NCI-H1436 treated with DMSO at 0.1 percent for 48 hours (cell line): ENCODE measurements at places on chromosomes 6 and 20.

DNA sequence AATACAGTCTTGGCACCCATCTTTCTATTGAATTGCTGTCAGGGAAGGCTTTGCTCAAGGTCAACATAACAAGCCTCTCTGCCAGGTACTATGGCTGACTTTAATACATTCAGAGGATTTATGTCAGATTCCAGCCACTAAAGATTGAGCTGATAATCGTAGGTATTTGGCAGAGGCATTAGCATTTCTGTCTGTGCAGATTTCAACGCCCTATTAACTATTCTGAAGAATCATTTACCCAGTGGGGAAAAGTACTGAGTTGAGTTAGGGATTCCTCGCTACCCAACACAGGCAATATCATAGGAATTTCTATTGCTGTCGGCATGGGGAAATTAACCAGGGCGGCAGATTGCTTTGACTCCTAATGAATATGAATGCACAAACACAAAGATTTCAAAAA lies 233.7 kb upstream of the SPTLC3 start:
- DNase-seq, result no peak

DNA sequence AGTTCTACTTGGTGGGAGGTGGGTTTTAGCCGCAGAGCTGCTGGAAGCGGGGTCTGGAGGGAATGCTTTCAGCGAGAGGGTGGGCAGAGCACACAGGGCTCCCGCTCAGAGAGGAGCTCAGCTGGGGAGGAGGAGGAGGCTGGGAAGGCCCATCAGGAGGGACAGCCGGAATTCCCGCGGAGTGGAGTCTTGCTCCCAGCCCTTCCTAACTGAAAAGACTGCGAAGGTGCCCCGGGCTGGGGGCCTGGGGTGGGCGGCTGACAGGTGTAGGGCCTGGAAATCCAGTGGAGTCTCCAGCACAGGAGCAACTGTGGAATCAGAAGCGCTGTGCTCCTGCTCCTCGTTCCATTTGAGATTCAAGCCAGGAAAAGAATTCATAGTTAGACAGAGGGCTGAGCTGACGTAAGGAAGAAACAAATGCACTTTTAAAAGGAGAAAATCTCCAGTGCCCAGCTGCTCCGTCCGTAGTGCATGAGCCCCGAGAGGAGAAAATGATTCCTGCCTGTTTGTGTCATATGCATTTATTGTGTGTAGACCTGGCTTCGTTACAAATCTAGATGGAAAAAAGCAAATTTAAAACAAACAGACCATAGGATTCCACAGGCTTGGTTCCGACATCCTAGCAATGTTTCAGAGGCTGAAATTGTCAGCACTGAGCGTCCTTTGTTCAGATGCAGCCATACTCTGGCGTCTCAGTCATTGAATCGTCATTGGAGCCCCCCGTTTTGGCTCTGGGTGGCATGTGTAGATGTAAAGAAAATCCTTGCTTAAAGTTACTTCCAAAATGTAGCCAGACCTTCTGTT lies 197.7 kb downstream of the SMOC2 start:
- no peak for DNase-seq

- DNase-seq, result no peak
Measured at GRCh38 chr6:78400076-78400475, 467.3 kb upstream of the IRAK1BP1 start.

DNA sequence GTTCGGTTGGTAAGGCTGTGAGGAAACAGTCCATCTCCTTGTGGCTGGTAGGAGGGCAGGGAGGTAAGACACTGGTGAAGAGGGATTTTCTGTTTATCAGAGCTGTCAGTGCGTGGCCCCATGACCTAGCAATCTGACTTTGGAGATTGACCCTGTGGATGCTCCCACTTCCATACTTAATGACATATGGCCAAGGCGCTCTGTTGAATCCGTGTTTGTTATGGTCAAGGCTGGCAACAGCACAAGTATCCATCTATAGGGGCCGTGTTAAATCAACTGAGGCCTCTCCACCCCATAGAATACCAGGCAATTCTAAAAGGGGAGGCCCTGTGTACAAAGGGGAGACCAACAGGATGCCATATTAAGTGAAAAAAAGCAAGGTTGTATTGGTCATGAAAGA lies 25.6 kb upstream of the FOXC1 start:
- DNase-seq, result no peak

- DNase-seq, result no peak
Measured at GRCh38 chr20:61569825-61570224, 317.8 kb downstream of the CDH4 start.

GRCh38 chr6:51241376-51241775 lies 422.7 kb downstream of the TFAP2B start:
- DNase-seq, result no peak

DNA sequence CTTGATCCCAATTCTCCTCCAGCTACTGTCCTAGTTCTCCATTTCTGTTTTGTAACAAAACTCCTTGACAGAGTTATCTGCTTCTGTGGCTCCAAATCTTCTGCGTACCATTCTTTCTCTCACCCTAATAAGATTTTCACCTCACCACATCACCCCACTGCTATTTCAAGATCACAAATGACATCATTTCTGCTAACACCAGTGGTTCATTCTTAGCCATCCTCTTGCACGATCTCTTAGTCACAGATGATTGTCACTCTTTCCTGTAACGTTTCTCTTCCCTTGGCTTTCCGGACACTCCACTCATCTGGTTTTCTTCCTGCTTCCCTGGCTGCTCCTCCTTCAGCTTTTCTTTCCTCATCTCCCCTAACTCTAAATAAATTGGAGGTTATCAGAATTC lies 56.8 kb upstream of the FABP7 start:
- DNase-seq, result no peak

GRCh38 chr6:36306375-36306774 lies 30.3 kb downstream of the BNIP5 start:
- no peak for DNase-seq

DNA sequence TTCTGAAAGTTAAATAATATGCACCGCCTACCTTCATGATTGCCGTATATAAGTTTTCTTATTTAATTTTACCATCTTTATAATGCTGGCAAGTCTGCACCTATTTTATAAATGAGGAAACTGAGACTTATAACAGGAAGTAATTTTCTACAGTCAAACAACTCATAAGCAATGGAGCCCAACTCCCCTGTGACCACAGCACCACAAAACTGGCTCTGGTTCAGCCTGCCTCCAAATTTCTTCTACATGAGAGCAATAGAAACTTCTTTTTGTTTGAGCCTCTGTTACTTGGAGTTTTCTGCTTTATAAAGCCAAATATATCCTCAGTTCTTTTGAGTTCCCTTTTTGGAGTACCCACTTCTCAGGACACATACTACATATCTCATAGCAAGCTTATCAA lies 131.1 kb upstream of the HSF2 start:
- DNase-seq, result no peak

- no peak for DNase-seq
Measured at GRCh38 chr6:89215391-89215790, 1.8 kb downstream of the GABRR1 start.

DNA sequence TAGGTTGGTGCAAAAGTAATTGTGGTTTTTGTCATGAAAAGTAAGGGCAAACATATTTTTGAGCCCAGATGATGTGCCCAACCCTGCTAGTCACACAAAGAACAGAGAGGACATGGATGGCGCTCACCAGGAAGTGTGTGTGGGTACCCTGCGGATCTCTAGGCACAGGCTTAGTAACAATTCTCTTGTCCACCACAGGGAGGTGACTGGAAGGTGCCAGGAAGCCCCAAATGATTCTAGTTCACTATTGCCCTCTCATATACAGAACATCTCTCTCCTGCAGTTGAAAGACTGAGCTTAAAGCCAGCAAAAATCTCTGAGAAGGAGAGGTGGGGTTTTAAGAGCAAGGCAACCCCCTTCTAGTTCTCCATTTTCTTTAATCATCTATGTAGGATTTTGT lies 272.1 kb upstream of the TAB2 start:
- DNase-seq, result no peak

- DNase-seq, result no peak
Measured at GRCh38 chr20:15710636-15711035, 862.6 kb downstream of the KIF16B start.

GRCh38 chr20:32999603-33000250 lies 4.5 kb downstream of the SUN5 start:
- DNase-seq, result no peak

DNA sequence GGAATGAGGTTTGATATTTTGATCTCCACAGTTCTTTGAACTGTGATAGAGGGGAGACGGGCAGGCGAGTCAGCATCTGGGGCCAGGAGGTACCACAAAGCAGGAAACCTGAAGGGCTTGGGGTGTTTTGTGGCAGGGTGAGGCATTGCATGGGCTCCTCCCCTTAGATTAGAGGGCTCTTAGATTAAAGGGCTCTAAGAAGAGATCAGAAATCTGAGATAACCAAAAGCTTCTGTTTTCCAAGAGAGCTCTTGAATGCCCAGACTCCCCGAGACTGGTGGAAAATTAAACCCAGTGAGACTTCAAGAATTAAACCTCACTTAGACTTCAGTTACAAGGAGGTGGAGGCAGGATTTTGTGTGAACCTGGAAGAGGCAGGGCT lies 2.4 kb upstream of the GPX5 start:
- DNase-seq, result no peak

GRCh38 chr6:161377116-161377515 lies 103.3 kb upstream of the AGPAT4 start:
- no peak for DNase-seq

- DNase-seq, result peak; percentile 74
Measured at GRCh38 chr20:20225325-20226043, 142.4 kb upstream of the INSM1 start.

GRCh38 chr6:1912731-1913130 lies 303.0 kb downstream of the FOXC1 start:
- no peak for DNase-seq

GRCh38 chr6:111995404-111995803 lies 58.5 kb upstream of the CCN6 start:
- no peak for DNase-seq

GRCh38 chr20:10876558-10876957 lies 202.8 kb upstream of the JAG1 start:
- no peak for DNase-seq

DNA sequence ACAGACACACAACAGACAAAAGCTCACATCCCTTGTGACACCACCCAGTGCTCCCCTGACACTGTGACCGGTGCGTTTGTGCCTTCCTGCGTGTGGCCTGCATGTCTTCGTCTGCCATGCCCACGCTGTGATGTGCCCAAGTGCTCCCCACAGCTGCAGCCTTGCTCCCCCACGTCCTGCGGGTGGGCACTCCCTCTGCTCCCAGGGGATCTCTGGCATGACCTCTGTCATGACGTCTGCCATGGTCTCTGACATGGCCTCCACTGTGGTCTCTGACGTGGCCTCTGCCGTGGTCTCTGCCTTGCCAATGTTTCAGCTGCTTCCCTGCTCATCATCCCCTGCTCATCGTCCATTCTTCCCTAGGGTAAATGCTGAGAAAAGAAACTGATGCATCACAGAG lies 200.9 kb downstream of the DLL1 start:
- no peak for DNase-seq

DNA sequence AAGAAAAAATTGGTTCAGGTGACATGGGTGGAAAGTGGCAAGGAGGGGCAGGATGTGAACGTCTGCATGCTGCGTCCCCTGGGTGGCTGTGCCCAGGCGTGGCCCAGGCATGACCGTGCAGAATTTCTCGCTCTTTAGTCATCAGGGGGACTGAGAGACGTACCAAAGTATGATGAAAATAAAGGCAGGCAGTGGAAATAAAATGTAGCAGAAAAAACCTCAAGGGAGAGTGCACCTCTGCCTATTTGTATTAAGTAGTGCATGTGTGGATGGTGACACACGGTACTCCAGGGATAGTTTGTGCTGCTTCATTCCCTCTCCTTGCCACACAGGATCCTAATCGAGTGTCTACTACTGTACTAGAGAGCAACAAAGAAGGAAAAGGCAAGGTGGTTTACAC lies 81.1 kb downstream of the ATP9A start:
- no peak for DNase-seq

- DNase-seq, result no peak
Measured at GRCh38 chr6:159533016-159533415, 160.0 kb downstream of the SOD2 start.

DNA sequence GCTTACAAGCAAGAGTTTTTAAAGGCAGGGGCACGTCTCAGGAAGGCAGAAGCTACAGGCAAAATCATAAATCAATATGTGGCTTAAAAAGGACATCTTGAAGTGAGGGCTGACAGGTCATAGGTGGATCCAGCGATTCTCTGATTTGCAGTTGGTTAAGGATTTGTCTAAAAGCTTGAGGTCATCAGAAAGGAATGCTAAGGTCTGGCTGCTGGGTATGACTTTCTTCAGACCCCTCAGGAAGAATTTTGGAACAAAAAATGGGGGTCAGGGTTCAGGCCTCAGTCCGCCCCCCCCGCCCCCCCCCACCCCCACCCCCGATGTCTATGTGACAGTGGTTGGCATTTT lies 261.9 kb downstream of the CDH4 start:
- DNase-seq, result no peak

GRCh38 chr6:158987657-158988056 lies 12.3 kb downstream of the RSPH3 start:
- DNase-seq, result no peak

GRCh38 chr6:21284706-21285105 lies 308.8 kb upstream of the SOX4 start:
- DNase-seq, result no peak

GRCh38 chr6:113758214-113758613 lies 98.9 kb upstream of the MARCKS start:
- no peak for DNase-seq

DNA sequence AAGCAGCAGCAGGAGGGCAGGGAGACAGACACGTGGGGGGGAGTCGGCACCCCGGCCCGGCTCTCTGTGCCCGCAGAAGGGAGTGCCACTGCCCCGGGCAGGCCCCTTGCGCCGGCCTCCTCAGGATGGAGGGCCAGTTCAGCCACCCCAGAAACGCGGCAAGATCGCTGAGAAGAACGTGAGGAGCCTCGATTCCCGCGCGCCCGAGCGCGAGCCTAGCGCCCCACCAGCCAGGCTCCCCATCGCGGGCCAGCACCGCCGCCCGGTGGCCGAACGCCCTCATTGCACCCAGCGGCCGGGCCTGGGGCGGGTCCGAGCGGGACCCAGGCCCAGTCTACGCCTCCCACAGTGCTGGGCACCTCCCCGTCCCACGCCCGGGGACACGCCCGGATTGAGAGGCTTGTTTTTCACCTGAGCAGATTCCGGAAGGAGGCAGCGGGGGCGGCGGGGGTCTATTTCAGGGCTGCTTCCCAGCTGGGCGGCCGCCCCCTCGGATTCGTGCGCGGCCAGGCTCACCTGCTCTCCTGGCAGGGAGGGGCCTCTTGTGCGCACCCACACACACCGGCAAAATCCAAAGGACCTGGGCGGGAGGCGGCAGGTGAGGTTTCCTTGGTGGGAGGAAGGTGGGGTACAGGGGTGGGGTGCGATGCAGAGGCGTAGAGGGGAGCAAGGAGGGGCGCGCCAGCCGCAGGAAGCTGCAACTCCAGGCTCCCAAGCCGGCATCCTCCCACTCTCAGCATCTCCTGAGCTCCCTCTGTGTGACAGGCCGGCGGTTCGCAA lies 9.0 kb upstream of the GRM4 start:
- no peak for DNase-seq

DNA sequence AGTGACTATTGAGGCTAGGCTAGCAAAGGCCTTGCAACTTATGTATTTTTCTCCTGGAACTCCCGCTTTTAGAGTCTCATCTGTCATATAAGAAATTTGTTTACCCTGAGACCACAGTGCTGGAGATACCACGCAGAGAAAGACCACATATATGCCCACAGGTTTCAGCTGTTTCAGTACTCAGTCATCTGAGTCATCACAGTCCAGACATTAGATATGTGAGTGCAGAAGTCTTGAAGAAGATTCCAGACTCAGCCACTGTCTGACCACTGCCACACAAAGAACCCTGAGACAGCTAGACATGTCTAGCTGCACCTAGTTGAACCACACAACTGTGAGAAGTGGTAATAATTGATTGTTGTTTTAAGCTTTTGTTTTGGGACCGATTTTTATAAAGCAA lies 648.3 kb downstream of the EPM2A start:
- DNase-seq, result no peak

GRCh38 chr6:22888163-22888752 lies 318.9 kb downstream of the HDGFL1 start:
- DNase-seq, result no peak
